ENCODE measurements at places on chromosomes 5 and 9. TPM values are rescaled to one million over a fixed set of nuclear protein-coding genes. Genes with fewer than 3 reads are reported as not detected.

- H3K4me1 ChIP-seq: peaks cover 14% of the 10 kb centered on the region
- no peak for DNase-seq
- H3K27ac ChIP-seq: no peak overlapping the region
- no peak overlapping the region for H3K4me3 ChIP-seq
- H3K36me3 ChIP-seq: no peaks in the 10 kb centered on the region
Observed at GRCh38 chr9:15213249-15213648, 93.8 kb downstream of the TTC39B start.

DNA sequence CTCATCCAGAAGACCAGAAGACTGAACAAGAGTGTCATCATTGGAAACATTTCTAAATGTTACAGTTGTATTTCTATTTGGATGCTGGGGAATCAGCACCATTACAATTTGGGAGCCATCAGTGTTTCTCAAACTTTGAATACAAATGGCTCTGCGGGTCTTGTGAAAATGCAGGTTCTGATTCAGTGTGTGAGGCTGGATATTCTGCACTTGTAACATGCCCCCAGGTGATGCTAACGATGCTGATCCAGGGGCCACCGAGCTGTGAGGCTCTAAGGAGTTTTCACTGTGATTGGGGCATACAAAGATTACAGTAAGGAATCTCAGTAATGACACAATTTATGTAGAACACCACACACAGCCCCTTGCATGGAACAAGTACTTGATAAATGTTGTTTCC lies 167.7 kb downstream of the ACTL7B start:
- no peak overlapping the region for H3K4me3 ChIP-seq
- no peak for DNase-seq
- 0 out of 2 replicates have a peak, but pooled peaks cover 3% of the 10 kb centered on the region for H3K4me1 ChIP-seq
- peak overlapping the region; percentile 46 for H3K27ac ChIP-seq
- no peaks in the 10 kb centered on the region for H3K27me3 ChIP-seq

DNA sequence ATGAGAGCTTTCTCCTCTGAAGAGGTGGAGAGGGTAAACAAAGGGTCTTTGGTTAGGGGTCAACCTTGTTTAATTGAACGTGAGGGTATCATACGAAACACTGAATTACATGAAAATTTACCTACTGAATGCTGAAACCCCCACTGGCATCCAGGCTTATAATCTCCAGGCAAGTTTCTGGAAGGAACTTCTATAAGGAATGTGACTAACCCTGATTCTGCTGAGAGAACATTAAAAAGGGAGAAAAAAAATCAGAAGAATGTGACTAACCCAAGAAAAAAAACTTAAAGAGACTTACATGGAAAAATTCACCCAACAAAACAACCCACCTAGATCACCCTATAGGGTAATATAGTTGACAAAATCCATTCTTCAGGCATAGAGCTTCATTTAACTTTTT lies 55.5 kb downstream of the APC start:
- peaks cover 23% of the 10 kb centered on the region for H3K36me3 ChIP-seq
- peaks cover under 1% of the 10 kb centered on the region for H3K4me1 ChIP-seq
- H3K27ac ChIP-seq: no peak overlapping the region
- no peak overlapping the region for H3K4me3 ChIP-seq
- DNase-seq: peak; percentile 36

GRCh38 chr5:79171635-79172245 lies 60.1 kb downstream of the BHMT start:
- H3K27ac ChIP-seq: no peak overlapping the region
- H3K4me1 ChIP-seq: no peaks in the 10 kb centered on the region
- no peak for DNase-seq

- no peaks in the 10 kb centered on the region for H3K36me3 ChIP-seq
- H3K27me3 ChIP-seq: no peaks in the 10 kb centered on the region
- DNase-seq: no peak
Observed at GRCh38 chr5:125325488-125326149, 579.2 kb upstream of the ZNF608 start.

GRCh38 chr9:101421653-101422065 lies 13.9 kb downstream of the ALDOB start:
- H3K27ac ChIP-seq: no peak overlapping the region
- no peaks in the 10 kb centered on the region for H3K36me3 ChIP-seq
- peaks cover 5% of the 10 kb centered on the region for H3K4me1 ChIP-seq
- H3K27me3 ChIP-seq: 0 out of 2 replicates have a peak, but pooled peaks cover 2% of the 10 kb centered on the region
- H3K4me3 ChIP-seq: no peak overlapping the region

- DNase-seq: peak; percentile 83
- H3K4me3 ChIP-seq: no peak overlapping the region
- peak overlapping the region; percentile 74 for H3K27ac ChIP-seq
- H3K36me3 ChIP-seq: peaks cover 60% of the 10 kb centered on the region
- no peaks in the 10 kb centered on the region for H3K27me3 ChIP-seq
- H3K4me1 ChIP-seq: peaks cover 63% of the 10 kb centered on the region
Observed at GRCh38 chr5:14400085-14400484, 181.5 kb upstream of the OTULINL start.

DNA sequence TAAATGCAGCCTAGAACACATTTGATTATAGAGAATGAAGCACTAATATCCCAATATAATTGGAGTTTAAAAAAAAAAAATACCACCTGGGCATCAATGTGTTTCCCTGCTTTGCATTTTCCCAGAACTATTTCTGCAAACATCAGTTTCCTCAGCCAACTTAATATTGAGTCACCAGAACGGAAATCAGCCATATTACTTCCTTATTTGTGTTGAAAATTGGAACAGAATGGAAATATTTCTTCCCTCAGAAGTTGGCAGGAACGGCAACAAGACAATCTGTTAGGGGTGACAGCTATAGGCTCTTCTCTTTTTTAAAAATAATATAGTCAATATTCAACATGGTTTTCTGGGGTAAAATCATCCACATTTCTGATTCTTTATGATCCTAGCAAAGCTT lies 4.0 kb downstream of the MFAP3 start:
- no peak overlapping the region for H3K27ac ChIP-seq
- no peak overlapping the region for H3K4me3 ChIP-seq
- no peaks in the 10 kb centered on the region for H3K36me3 ChIP-seq
- H3K4me1 ChIP-seq: peaks cover 19% of the 10 kb centered on the region
- no peaks in the 10 kb centered on the region for H3K27me3 ChIP-seq

- no peaks in the 10 kb centered on the region for H3K4me1 ChIP-seq
- H3K4me3 ChIP-seq: no peak overlapping the region
- peak; percentile 67 for DNase-seq
Observed at GRCh38 chr5:42531611-42532010, 108.4 kb downstream of the GHR start.

- no peaks in the 10 kb centered on the region for H3K27me3 ChIP-seq
- no peak for DNase-seq
- H3K4me1 ChIP-seq: 0 out of 2 replicates have a peak, but pooled peaks cover 6% of the 10 kb centered on the region
- H3K36me3 ChIP-seq: no peaks in the 10 kb centered on the region
- H3K4me3 ChIP-seq: no peak overlapping the region
- no peak overlapping the region for H3K27ac ChIP-seq
Observed at GRCh38 chr9:98172604-98173003, 19.8 kb downstream of the CORO2A start.

DNA sequence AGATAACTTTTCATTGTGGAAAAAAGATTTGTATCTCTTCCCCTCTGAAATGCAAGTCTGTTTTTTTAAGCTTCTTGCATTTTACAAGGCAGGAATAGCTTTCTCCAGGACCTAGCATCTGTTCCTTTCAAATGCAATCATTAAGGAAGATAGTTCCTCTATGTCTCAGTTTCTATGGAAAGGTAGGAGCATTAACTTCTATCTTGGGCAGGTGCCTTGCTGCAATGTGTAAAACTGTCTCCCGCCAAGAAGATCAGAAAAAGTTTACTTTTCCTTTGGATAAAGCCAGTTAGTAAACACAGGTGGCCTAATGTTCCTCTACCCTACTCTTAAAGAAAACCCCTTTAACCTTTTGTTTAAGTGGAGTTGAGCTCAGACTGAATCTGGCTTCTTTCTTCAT lies 560.6 kb upstream of the CYLC2 start:
- H3K4me3 ChIP-seq: no peak overlapping the region
- H3K4me1 ChIP-seq: no peaks in the 10 kb centered on the region
- no peak overlapping the region for H3K27ac ChIP-seq
- H3K36me3 ChIP-seq: no peaks in the 10 kb centered on the region
- no peaks in the 10 kb centered on the region for H3K27me3 ChIP-seq

DNA sequence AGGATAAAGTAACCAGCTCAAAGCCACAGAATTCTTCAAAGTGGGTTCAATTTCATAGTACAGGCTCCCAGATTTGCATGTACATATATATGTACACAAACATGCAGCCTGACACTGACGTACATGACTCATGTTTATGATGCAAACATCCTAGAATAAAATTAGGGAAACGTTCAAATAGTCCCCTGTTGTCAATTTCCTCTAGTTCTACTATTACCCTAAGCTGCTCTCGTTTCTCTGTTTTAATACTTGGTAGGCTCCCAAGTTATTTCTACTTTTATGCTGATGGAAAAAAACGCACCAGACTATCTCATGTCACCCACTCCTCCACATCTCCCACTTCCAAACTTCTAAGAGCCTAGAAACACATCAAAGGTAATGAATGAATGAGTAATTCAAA lies 229.7 kb downstream of the EPB41L4A start:
- peaks cover 22% of the 10 kb centered on the region for H3K27me3 ChIP-seq
- H3K4me1 ChIP-seq: no peaks in the 10 kb centered on the region
- no peak overlapping the region for H3K27ac ChIP-seq
- H3K36me3 ChIP-seq: no peaks in the 10 kb centered on the region
- no peak for DNase-seq

DNA sequence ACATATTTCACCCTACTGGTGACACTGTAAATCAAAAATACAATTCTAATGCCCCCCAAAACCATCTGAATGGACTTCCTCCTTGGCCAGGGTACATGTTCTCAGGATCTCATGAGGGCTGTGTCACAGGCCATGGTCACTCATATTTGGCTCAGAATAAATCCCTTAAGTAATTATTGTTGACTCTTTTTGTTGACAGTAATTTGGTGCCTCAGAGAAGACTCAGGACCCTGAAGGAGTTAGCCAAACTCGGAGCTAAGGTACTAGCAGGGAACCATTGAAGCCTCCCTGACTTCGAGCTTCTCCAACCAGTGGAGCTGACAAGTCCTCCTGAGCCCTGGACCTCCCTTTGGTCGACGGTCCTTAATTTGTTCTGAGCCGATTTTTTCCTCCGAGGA lies 51.2 kb upstream of the SNAPC3 start:
- H3K4me3 ChIP-seq: no peak overlapping the region
- H3K27ac ChIP-seq: no peak overlapping the region
- H3K4me1 ChIP-seq: 0 out of 2 replicates have a peak, but pooled peaks cover 6% of the 10 kb centered on the region
- H3K36me3 ChIP-seq: no peaks in the 10 kb centered on the region

GRCh38 chr5:176664479-176664878 lies 17.2 kb downstream of the TSPAN17 start:
- no peak overlapping the region for H3K27ac ChIP-seq
- H3K36me3 ChIP-seq: no peaks in the 10 kb centered on the region
- no peaks in the 10 kb centered on the region for H3K4me1 ChIP-seq
- no peak for DNase-seq

DNA sequence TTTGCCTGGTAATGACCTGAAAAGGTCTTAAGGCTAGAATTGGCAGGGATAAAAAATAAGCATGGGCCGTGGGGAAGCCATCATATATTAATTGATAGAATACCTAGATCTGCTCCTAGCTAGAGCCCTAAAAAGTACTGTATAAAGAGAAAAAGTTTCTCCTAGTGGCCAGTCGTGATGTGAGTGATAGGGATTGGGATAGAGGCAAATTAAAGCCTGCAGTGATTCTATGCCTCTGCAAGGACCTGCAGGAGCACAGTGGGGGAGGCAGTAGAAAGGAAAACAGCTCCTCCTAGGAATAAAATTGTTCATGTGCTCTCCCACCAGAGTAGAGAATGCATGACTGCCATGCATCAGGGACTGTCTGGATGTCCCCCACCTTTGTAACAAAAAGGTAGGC lies 56.2 kb upstream of the FTMT start:
- no peaks in the 10 kb centered on the region for H3K27me3 ChIP-seq
- H3K4me3 ChIP-seq: no peak overlapping the region
- DNase-seq: no peak
- no peak overlapping the region for H3K27ac ChIP-seq
- H3K36me3 ChIP-seq: no peaks in the 10 kb centered on the region

DNA sequence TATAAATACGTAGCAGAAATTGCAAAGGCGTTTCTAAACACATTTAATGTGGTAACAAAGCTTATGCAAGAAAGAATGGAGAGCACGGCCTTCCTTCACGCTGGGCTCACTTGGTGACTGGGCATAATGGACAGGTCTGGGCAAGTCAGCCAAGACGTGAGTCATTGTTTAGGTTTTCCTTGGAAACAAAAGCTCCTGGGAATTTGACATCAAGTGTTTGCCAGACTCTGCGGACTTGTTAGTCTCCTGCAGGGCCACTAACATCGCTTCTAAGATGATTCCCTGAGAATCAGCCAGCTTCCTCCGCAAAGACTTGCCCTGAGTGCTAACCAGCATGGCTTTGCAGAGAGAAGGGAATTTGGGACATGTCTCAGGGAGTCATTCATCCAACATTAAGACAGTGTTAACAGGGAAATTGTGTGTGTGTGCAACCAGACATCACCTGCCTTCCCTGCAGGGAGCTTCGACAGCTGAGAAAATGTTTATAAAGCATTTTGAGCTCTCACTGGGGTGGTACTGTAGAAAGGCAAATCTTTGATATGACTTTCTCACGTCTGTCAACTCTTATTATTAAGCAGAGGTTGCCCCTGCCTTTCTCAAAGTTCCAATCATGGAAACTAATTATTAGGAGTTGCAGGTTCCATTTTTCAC lies 182.5 kb downstream of the NTRK2 start:
- peak; percentile 97 for DNase-seq
- H3K27ac ChIP-seq: peak overlapping the region; percentile 44
- no peaks in the 10 kb centered on the region for H3K36me3 ChIP-seq
- H3K27me3 ChIP-seq: no peaks in the 10 kb centered on the region
- no peak overlapping the region for H3K4me3 ChIP-seq

DNA sequence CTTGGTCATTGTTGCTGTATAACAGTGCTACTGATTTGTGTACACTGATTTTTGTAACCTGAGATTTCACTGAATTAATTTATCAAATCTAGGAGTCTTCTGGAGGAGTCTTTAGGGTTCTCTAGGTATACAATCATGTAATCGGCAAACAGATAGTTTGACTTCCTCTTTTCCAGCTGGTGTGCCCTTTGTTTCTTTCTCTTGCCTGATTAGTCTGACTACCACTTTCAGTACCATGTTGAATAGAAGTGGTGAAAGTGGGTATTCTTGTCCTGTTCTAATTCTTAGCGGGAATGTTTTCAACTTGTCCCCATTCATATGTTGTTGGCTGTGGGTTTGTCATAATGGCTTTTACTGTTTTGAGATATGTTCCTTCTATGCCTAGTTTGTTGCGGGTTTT lies 24.7 kb upstream of the RANBP6 start:
- no peaks in the 10 kb centered on the region for H3K4me1 ChIP-seq
- no peaks in the 10 kb centered on the region for H3K36me3 ChIP-seq

- H3K36me3 ChIP-seq: no peaks in the 10 kb centered on the region
- no peak for DNase-seq
- H3K4me3 ChIP-seq: no peak overlapping the region
- no peaks in the 10 kb centered on the region for H3K27me3 ChIP-seq
- H3K4me1 ChIP-seq: peaks cover 27% of the 10 kb centered on the region
Observed at GRCh38 chr5:39494534-39494933, 69.8 kb upstream of the DAB2 start.

GRCh38 chr5:51829691-51830090 lies 446.4 kb downstream of the ISL1 start:
- no peak overlapping the region for H3K4me3 ChIP-seq
- no peak for DNase-seq
- H3K27ac ChIP-seq: no peak overlapping the region
- H3K36me3 ChIP-seq: no peaks in the 10 kb centered on the region

The OR1N2 gene
- not detected for total RNA-seq

The SPDL1 gene
- 123 TPM for total RNA-seq

The MEIKIN gene
- not detected for total RNA-seq

The RLN1 gene
- total RNA-seq: not detected

The MLANA gene
- total RNA-seq: not detected

The SLC23A1 gene
- total RNA-seq: not detected

The DROSHA gene
- total RNA-seq: 40.6 TPM

The IFNA2 gene
- not detected for total RNA-seq

The SOWAHA gene
- total RNA-seq: not detected

The ENG gene
- total RNA-seq: 57.4 TPM

The RASGRF2 gene
- not detected for total RNA-seq

The TBC1D9B gene
- 64.4 TPM for total RNA-seq
